ENCODE measurements at places on chromosomes 11 and 22. TPM values are rescaled to one million over a fixed set of nuclear protein-coding genes. Genes with fewer than 3 reads are reported as not detected.
A peak's percentile ranks its signal among the peaks of the same experiment; 100 is the strongest.

MPPED2 gene
- total RNA-seq = 0.54 TPM

PRDM11 gene
- total RNA-seq = 1.5 TPM

BEST1 gene
- 0.58 TPM for total RNA-seq

GLB1L3 gene
- total RNA-seq = 7.3 TPM

SPECC1L gene
- 38.9 TPM for total RNA-seq

C2CD3 gene
- total RNA-seq = 28.6 TPM

TFIP11 gene
- total RNA-seq = 49.3 TPM

OLFML1 gene
- not detected for total RNA-seq

FANCF gene
- 5.1 TPM for total RNA-seq

NOX4 gene
- not detected for total RNA-seq

EHF gene
- total RNA-seq = not detected

DNA sequence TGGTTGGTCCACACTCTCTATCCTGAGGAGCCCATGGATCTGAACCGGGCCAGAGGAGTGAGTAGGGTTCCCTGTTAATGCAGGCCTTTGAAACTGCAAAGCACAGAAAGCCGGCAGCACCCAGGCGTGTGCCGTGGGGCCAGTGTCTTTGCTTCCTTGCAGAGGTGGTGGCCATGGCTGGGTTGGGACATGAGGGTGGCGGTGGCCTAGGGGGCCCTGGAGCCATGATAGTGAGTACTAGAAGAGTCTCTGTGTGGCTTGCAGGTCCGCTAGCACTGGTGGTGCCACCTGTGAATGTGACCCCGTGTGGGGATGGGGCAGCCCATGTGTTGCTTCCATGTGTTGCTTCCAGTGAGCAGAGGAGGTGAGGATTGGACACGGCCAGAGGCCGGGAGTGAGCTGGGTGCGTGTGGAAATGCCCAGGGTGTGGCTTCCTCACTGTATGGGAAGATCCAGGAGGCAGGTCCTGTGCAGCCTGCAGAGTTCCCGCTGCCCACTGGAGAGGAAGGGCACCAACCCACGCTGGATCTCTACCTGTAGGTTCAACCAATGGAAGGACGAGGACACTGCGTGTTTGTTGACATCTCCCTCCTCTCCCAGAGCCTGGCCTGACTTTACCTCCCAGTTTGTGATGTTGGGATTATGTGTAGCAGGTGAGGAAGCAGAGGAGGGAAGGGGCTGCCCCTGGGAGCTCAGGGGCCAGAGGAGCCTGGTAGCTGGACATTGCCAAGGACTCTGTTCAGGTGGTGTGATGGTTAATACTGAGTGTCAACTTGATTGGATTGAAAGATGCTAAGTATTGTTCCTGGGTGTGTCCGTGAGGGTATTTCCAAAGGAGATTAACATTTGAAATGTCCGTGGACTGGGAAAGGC lies 796.6 kb downstream of the TBC1D22A start:
- DNase-seq = no peak

- no peak for DNase-seq
Measured at GRCh38 chr22:33005476-33005875, 52.7 kb downstream of the SYN3 start.

DNA sequence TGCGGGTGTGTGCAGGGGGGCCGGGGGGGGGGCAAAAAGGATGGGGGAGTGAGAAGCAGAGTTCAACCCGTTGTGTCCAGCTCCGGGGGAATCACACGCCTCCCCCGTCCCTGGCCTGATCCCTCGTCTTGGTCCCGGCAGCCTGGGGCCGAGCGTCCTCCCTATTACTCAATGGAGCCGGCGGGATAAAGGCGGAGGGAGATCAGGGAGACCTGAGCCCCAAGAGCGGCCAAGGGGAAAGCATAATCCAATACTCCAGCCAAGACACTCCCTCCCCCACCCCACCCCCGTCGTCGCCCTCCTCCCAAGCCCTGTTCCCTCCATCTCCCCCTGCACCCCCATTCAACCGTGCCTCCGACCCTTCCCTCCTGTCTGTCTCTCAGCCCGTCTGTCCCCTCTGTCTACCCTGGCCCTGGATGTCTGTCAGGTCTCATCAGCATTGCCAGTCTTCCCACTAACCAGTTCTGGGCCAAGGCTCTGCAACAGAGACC lies 2.6 kb downstream of the PHOX2A start:
- DNase-seq = no peak

DNA sequence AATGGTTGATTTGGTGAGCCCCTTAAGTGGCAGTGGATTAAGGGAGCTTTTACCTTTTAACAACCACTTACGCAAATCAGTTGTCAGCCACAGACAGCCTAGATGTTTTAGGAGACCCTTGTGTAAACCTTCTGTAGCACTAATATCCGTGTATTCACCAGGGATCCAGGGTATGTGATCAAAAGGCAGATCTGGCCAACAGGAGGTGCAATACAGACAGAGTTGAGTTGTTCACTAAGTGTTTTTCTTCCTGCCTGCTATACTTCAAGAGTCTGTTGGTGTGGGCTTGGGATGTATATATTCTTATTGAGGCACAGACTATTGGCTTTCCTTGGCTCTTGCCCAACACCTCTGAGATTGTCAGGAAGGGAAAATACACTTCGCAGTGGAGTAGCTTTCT lies 175.1 kb downstream of the FAT3 start:
- DNase-seq = no peak

DNA sequence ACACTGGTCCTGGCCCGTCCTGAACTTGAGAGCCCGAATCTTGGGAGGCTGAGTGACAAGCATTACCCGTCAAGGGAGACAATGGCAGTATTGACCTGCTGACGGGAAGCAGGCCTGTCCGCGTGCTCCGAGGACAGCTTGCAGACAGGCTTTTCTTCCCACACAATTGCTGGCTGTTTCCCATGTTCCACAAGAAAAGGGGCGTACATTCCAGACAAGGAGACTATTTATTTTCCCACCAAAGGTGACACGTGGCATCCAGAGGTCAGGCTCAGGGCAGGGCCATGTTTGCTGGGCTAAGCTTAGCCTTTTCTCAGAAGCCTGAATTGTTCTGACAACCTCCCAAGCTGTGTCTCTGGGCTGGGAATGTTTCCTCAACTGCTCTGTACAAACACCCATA lies 86.9 kb upstream of the SPON1 start:
- no peak for DNase-seq

DNA sequence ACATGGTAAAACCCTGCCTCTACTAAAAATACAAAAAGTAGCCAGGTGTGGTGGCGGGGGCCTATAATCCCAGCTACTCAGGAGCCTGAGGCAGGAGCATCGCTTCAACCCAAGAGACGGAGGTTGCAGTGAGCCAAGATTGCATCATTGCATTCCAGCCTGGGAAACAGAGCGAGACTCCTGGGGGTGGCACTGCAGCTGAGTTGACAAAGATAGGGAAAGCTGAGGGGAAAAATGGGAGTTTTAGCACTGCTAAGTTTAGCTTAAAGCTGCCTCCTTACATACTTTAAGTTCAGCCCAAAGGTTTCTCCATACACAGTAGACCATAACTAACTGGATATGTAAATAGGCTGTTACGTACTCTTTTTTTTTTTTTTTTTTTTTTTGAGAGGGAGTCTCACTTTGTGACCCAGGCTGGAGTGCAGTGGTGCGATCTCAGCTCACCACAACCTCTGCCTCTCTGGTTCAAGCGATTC lies 9.0 kb upstream of the USP28 start:
- DNase-seq = no peak

GRCh38 chr22:44166498-44167276 lies 14.0 kb upstream of the PARVG start:
- DNase-seq = no peak

DNA sequence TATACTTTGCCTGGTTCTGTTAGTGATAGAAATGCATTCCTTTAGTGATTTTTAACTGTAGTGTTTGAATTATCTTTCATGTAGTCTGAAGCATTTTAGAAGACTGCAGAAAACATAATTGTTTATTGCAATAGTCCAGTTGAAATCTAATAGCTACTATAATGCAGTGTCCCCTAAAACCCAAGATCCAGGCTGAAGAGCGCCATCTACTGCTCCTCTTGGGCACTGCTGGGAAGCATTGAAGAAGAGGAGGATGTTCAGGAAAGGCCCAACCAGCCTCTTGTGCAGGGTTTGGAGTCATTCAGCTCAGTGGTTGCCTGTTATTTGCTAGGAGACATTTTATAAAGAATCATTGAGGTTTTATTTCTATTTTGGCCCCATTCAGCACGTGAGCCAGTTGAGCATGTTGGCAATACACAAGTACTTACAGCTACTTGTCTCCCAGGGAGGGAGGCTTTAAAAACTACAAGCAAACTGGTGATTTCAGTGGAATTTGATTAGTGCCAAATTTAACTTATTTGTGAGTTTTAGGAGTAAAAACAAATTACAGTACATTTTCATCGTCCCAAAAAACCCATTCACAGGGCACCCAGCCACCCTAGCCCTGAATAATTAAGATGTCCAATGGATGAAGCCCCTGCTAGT lies 74.9 kb upstream of the HORMAD2 start:
- DNase-seq = peak; percentile 74

GRCh38 chr22:46044621-46045458 lies 67.9 kb upstream of the WNT7B start:
- DNase-seq = no peak

- DNase-seq = no peak
Measured at GRCh38 chr11:131642756-131643531, 272.5 kb downstream of the NTM start.

DNA sequence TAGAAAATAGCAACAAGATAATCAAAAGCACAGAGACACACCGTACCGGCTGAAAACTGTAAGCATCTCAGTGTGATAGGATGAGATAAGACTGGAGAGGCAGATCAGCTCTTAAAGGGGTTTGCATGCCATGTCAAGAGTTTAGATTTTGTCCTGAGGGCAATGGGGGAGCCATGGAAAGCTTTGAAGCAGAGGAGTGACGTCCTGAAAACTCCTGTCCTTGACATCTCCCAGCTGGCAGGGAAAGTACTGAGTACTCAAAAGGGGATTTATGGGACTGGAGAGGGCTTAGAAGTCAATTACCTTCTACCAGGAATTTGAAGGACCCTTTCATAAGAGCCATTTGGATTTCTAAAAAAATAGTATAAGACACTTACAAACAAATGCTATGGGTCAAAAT lies 420.5 kb upstream of the NARS2 start:
- no peak for DNase-seq

DNA sequence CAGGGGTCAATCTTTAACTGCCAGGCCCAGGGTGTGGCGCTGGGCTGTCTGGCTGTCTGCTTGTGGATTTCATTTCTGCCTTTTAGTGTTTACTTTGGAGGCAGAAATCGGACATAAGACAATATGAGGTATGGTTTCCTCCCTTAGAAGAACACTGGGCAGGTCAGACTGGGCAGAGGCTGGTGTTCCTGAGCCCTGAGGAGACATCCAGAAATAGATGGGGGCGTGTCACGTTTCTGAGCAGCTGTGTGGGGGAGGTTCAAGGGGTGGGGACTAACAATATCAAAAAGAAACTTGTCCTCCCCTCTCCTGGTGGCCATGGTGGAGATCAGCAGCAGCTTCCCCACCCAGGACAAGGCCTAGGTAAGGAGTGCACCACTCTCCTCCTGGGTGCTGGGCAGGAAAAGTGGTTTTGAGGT lies at the start of gene ART1:
TSS of gene ART1 (plus strand) at position 312 of the 419 bp plus-strand sequence. CDS start 14,086 bp downstream, outside the sequence.
- DNase-seq = no peak

DNA sequence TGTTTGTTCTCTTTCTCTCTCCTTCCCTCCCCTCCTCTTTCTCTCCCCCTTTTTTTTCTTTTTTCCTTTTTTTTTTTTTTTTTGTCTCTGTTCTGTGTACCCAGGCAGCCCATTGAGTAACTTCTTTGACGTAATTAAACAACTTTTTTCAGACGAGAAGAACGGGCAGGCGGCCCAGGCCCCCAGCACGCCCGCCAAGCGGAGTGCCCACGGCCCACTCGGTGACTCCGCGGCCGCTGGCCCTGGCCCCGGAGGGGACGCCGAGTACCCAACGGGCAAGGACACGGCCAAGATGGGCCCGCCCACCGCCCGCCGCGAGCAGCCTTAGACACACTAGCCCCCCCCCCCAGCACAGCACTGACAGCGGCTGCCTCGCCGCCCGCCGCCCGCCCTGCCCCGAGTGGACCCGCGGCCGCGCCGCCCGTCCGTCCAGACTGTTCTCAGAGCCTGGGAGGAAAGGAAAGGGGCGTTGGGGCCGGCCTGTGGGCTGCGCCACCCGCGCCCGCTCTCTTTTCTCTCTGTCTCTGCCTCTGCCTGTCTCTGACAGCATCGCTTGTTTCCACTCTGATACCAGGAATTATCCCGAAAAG lies 26.1 kb downstream of the MOB2 start:
- no peak for DNase-seq

DNA sequence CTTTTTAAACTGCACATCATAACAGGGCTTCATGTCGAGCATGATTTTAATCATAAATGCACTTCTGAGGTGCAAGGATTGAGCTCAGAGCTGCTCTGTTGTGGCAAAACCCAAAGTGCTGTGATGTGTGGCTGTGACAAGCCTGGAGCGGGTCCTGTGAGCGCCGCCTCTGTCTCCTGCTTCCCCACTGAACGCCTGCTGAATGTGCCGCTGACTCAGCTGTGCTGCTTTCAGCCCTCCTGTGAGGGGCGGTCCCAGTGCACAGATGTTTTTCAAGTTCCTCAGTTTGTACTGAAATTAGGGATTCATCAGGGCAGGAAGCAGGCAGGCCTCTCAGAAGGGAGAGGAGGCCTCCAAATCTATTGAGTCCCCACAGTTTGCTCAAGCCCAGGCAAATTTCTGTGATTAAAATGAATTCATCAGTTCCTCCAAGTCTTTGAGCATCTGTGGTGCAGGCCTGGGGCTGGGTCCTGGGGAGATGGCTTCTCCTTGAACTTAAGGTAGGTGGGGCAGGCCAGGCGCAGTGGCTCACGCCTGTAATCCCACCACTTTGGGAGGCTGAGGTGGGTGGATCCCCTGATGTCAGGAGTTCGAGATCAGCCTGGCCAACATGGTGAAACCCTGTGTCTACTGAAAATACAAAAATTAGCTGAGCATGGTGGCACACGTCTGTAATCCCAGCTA lies 3.0 kb upstream of the GTSE1 start:
- no peak for DNase-seq

DNA sequence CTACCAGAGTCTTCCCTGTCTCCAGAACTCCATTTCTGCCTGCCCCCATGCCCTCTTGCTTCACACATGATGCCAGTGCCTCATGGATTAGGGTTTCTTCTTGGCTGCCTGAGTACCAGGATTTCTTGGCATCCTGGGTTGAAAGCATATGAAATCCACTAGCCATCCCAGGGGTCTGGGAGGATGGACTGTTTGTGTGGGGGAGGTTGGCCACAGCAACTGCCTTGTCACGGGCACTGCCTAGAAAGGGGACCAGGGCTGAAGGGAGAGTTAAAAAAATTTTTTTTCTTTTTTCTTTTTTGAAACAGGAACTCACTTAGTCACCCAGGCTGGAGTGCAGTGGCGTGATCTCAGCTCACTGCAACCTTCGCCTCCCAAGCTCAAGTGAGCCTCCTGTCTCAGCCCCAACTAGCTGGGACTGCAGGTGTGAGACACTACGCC lies 4.2 kb downstream of the USP35 start:
- no peak for DNase-seq

- no peak for DNase-seq
Measured at GRCh38 chr11:109435121-109435742, 13.2 kb downstream of the C11orf87 start.

- DNase-seq = peak; percentile 2
Measured at GRCh38 chr11:206002-206384, 1.2 kb downstream of the BET1L start.

Measured in activated naive CD4-positive, alpha-beta T cell treated with anti-CD3 and anti-CD28 coated beads, Interleukin-2, amount 50 U/mL, for 72 hours (primary cell).